ENCODE measurements at places on chromosomes 16 and 17.

DNA sequence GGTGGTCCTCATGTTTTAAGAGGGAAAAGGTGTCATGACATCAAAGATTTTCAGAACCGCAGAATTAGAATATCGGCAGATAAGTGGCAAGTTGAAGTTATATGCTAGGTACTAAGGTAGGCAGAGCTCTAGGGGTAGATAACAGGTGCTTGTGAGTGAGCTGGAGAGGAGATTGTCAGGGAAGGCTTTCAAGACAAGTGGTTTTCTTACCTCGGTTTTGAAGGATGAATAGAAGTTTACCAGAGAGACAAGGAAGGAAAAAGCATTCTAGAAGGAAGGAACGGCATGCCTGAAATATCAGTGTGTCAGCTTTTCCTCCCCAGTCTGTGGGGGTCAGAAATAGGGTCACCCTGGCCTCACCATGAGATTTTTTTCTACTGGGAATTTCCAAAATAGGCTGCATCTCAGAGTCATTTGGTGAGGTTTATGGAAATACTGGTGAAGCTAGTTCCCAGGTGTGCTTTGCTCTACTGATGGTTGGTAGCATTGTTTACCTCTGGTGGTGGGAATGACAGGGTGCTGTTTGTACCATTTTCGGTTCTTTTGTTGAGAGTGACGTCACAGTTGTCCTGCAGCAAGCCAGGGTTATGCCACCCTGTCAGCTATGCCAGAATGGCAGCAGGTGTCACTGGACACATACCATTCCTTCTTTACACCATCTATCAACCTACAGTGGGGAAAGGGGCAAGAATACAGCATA, 112.5 kb downstream of the MSI2 start:
- no peak for DNase-seq

DNA sequence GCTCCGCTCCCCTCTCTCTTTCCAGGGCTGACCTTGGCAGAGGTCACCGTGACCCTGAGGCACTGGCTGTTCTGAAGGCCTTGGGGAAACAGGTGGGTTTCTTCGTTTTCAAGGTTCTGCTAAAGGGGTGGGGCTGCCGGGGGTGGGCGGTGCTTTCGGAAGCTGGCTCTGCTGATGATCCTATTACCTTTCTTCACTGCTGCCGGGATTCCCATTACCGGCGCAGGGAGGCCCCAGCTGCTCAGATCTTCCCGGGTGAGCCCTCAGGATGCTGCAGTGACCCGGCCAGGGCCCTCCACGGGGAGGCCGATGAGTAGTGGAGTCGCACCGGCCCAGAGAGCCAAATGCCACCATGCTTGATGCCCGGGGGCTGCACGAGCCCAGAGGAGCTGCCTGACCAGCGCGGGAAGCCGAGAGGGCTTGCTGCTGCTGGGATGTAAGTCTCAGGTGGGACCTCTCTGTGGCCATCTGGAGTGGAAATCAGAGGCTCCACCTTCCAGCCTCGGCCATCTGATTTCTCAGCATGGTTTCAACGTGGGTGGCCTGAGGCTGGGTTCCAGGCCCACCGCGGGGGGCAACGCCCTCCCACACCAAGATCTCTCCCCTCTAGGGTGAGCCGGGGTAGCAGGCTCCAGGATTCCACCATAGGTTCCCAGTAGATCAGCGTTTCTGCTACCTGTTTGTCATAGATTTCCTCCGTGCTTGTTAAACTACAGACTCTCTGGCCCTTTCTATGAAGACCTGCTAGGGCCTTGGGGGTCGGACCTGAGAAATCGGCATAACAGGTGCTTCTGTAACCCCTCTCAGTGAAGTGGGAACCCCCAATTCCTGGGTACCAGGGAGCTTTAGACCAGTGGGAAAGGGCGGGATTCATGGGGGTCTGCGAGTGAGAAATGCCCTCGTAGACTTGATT, 21.6 kb upstream of the ADCY7 start:
- DNase-seq: no peak

GRCh38 chr17:64387545-64388171, 3.0 kb downstream of the PECAM1 start:
- no peak for DNase-seq

GRCh38 chr16:19502395-19503131, 19.3 kb downstream of the GDE1 start:
- peak; percentile 76 for DNase-seq

GRCh38 chr16:48378276-48378675, 6.9 kb downstream of the SIAH1 start:
- no peak for DNase-seq

DNA sequence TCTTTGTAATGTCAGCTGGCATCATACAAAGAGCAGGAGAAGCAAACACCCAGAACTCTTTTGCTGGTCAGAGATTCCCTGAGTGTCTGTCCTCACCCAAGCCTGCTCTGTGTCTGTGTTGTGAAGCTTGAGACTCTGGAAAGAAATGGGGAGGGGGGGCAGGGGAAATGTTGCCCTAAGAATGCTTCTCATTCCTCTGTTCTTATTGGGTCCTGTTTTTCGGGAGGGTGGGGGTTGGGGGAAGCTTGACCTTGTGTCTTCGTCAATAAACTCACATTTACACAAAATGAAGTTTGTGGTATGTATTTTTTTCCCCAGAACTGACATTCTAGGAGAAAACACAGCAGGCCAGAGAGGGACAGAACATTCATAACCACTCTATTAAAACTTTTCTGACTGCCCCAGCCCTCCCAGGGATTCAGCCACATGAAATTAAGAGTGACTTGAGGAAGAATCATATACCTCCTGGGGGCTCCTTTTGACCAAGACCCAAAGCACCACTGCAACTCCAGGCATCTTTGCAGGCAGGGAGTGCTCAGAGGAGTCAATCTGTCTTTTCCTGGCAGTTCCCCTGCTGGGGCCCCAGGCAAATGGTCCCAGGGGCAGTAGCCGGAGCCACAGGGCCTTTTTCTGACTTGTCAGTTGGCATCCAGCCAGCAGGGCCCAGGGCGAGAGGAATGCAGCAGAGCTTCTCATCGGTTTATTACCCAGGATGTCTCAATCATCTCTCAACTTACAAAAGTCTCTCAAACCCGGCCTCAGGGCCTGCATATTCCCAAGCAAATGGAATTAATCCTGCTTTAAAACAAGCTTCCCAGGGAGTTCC, 5.1 kb upstream of the RASL10B start:
- peak; percentile 86 for DNase-seq

DNA sequence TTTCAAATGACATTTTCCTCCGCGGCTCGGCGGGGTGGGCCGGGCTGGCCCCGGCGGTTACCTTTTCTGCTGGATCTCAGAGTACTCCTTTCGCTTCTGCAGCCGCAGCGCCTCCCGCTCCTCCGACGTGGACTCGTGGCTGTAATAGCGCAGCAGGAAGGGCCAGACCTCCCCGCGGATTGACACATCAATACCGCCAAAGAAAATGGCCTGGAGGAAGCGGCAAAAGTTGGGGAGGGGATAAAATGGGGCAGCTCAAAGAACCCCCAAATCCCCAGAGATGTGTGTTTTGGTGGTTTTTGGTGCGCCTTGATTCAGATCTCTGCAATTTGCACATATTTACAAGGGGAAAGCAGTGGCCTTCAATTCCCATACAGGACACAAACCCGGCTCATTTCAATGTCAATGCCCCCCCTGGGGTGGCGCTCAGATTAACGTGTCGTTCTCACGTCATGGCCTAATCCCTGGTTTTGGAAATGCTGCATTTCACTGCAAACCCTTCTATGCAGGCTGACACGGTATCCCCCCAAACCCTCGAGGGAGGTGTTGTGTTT, 85.9 kb downstream of the TBC1D16 start:
- DNase-seq: no peak

DNA sequence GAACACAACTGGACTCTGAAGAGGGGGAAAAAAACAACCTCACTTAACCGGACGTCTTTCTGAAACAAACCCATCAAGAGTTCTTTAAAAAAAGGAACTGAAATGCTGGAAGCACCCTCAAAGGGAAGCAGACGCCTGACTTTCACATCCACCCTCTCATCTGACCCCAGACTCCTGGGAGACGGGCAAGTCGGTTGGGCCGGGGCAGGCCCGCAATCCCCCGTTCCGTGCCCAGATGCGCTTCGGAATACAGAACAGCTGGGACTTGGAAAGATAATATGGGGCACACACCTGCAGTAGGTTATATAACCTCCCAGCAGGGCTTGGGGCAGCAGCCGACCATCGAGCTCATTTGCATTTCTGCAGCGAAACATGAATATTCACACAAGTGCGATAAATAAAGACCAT, 3.7 kb downstream of the ARHGAP27 start:
- DNase-seq: no peak

DNA sequence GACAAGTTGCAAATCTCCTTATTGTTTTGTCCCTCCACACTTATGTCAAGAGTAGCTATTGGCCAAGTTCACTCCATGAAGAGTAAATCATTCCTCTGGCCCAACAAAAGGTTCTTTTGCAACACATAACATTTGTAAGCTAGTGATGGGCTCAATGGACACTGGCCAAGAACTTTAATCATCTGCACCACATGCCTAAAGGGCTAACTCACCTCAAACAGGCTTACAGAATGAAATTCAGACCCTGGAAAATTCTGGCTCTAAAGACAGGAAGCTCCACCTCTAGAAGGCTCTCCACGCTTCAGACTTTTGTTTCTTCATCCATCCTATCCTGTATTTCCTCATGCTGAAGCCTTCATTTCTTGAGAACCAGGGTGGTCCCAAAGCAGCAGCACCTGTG, 10.9 kb upstream of the ANKFN1 start:
- peak; percentile 72 for DNase-seq

DNA sequence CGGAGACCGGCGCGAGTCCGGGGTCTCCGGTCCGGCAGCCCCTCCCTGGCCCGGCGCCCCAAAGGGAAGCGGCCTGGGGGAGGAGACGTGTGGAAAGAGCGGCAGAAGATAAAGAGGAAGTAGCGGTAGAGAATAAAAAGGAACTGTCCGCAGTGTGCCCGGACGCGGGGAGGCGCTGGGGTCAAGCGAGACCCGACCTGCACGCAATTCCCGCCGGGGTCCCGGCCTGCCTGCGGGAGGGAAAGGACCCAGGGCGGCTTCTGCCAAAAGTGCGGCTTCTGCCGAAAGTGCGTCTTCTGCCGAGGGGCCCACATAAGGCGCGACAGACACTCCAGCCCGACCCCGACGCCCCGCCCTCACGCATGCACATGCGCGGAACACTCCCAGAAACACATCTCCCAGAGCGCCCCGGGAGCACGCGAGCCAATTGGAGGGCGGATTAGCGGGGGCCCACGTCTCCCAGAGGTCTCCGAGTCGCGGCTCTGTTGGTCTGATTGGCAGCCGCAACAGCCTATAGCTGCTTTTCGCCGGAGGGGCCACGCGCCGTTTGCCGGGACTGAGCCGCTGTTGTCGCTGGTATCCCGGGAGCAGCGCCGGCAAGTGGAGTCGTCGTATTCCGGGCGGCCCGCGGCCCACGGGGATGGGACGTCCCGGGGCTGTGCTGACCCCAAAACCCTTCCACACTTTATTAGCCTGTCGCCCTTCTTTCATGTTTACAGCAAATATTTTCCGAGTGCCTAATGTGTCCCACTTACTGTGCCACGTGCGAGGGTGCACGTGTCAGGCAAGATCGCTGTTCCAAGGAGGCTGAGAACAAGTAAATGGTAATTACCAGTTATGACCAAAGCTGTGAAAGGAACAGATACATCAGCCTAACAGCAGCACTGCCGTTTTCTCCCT, 8.0 kb upstream of the MEFV start:
- peak; percentile 98 for DNase-seq

DNA sequence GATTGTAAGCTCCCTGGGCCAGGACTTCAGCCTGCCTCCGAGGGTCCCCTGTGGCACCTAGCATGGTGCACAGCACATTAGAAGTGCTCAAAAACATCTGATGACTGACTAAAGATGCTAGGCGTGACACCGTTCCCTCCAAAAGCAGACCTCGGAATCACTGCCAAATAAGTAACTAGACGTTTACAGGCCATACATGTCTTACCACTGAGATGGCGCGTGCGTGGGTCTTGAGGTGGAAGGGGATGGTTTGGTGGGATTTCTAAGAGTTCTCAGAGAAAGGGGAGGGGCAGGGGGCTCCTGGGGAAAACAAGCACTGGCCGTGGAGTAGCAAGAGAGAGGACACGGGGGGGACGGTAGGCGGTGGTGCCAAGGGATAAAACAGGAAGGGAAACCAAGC, 12.4 kb downstream of the MPO start:
- no peak for DNase-seq

DNA sequence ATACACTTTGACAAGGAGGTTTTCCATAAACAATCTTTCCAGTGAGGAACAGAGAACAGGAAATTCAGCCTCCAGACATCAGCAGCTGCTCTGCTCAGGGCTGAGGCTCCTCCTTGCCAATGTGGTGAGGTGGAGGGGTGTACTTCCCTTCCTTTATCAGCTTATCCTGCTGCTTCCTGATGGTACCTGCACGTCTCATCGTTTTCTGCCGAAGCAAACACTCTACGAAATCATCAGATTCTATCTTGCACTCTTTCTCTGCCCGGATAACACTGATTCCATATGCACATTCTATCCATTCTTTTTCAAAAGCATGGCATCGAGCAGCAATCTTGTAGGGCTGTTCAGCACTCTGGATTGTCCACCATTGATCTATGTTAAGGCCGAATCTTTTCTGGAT, 15.4 kb upstream of the SEZ6 start:
- DNase-seq: no peak

DNA sequence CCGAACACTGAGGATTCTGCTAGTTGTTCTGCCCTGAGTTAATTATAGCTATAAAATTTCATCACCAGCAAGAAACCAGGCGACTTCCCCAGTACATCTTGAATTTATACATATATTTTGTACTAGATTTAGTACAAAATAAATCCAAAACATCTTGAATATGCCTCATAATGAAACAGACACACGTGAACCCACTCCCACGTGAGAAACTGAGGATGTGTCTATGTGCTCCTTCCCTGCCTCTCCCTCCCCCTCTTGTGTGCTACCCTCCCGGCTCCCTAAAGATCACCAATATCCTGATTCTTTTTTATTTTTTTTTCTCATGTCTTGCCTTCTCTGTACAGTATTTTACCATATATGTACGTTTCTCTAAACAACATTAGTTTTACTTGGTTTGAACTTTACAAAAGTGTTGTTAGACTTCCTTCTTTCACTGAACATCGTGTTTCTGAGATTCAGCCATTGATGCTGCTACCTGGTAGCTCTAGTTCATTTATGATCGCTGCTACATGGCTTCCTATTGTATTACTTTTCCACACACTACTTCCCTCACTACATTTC, 1.1 kb upstream of the LCMT1 start:
- DNase-seq: no peak

GRCh38 chr17:79844869-79845600, 5.8 kb upstream of the CBX4 start:
- peak; percentile 65 for DNase-seq

DNA sequence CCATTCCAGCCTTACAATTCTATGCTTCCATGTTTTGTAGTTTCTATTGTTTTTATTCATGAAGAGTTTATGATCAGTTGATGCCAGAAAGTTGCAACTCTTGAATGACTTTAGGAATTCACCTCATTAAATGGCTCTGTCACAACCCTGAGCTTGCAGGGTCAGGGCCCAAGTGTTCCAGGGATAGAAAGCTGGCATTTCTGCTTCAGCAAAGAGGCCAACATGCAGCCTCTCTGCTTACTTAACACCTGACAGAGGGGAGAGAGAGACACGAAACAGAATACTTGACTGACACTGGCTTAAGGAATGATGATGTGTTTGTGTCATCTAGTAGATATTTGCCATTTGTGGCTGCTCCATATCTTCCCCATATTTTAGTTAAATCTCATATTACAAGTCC, 328.1 kb downstream of the CA10 start:
- DNase-seq: no peak

GRCh38 chr17:43431714-43432523, 33.1 kb downstream of the ARL4D start:
- DNase-seq: no peak

- peak; percentile 34 for DNase-seq
Observed at GRCh38 chr17:11598274-11599221, at the start of gene DNAH9. DNAH9 (plus strand) TSS chr17:11598470; CDS start chr17:11598499, 29 bp downstream.
